AG04449 (cell line): ENCODE measurements at places on chromosomes 2 and 18.

DNA sequence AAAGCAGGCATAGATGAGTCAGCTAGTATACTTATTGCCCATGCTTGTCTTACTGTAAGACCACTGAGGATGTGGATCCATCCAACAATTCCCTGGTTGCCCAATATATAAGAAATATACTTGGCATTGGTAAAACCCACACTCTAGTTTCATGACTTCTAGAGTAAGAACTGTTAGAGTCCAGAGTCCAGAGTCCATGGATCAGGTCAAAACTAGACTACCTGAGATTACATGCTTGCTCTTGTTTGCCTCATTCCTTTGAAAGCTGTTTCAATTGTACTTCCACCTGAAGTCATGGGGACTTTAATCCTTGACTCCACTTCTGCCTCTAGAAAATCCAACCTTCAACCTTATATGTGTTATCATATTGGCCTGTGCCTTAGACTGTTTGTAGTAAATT is 707.6 kb upstream of the FAM98A start:
- no peak for DNase-seq

DNA sequence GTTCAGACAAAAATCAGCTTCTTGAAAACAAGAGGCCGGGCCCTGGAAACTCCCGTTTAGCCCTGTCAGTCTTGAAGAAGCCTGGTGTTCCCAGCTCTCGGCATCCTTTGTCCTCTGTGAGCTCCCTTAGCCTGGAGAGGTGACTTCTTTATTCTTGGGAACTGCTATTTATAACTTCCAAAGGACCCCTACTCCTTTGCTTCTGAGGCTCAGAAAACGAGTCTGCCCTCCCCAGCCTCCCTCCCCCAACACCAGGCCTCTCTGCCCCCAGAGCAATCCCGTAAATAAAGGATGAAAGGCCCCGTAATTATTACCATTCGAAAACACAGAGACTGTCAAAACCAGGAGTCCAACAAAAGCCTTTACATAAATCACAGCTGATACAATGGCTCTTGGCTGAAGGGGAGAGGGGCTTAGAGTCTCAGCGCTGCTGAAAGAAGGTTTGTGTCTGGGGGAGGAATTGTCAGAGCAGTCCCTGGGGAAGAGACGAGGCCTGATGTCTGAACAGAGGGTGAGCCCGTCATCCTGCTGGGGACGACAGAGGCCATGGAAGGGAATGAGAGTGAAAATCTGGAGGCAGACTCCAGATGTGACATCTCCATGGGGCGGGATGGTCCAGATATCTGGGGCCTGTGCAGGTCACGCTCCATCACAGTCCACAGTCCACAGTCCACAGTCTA is 283.0 kb downstream of the MYCN start:
- DNase-seq: no peak

DNA sequence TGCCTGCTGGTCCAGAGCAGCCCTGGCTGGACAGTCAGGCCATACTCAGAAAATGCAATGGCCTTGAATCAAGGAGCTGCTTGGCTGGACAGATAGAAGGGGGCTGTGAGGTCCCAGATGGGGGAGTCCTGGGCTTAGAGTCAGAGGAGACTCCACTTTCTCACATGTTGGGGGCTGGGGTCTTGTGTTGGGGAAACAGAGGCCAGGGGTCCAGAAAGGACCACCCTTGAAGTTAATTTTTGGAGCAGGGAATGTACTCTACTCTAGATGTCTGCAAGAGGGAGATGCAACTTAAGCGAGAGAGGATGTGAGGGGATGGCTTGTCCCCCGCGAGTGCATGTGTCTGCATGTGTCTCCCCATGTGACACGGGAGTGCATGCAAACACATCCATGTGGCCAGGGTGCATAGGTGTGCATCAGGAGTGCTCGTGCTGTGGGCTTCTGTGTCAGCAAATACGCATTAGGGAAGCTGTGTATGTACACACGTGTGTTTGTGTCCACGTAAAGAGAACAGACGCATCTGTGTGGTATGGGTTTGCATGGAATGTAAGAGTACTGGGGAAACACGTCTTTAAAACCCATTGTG is 303.2 kb downstream of the MYCN start:
- DNase-seq: no peak

GRCh38 chr2:110755491-110756078 is 23.2 kb downstream of the ACOXL start:
- DNase-seq: no peak

- DNase-seq: no peak
Observed at GRCh38 chr18:32884543-32884942, 111.7 kb upstream of the KLHL14 start.

- no peak for DNase-seq
Observed at GRCh38 chr2:8699839-8700238, 18.0 kb downstream of the ID2 start.

GRCh38 chr2:232309592-232309991 is 69.0 kb upstream of the ALPP start:
- no peak for DNase-seq
